ENCODE measurements at places on chromosomes 11 and 22.

- DNase-seq = no peak
Observed at GRCh38 chr11:64436000-64436399, 77.0 kb downstream of the RPS6KA4 start.

DNA sequence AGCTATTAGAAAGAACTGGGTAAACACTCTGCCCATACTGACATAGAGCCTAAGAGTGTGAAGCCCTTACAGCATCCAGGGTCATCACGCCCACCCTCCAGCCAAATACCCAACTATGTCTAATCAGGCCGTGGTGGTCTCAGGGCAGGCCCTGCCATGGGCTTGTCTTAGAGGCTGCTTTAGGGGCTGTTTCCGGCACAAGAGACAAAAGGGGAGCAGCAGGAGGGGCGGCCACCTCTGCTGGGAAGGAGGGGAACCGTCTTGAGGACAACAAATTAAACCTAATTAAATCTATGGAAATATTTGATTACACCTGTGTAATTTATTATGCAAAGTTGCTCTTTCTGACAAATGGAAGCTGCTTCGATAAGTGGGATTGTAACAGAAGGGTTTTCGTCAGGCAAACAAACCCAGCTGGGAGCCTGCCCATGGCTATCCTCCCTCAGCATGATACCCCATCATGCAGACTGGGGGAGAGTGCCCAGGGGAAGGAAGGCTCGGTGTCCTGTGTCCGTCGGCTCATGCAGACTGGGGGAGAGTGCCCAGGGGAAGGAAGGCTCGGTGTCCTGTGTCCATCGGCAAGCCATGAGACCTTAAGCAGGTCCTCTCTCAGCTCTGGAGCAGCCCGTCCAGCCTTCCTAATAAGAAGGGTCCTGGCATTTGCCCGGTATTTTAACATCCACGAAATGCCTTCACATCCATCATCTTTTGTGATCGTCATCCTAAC, 163.6 kb upstream of the B3GAT1 start:
- DNase-seq = no peak

DNA sequence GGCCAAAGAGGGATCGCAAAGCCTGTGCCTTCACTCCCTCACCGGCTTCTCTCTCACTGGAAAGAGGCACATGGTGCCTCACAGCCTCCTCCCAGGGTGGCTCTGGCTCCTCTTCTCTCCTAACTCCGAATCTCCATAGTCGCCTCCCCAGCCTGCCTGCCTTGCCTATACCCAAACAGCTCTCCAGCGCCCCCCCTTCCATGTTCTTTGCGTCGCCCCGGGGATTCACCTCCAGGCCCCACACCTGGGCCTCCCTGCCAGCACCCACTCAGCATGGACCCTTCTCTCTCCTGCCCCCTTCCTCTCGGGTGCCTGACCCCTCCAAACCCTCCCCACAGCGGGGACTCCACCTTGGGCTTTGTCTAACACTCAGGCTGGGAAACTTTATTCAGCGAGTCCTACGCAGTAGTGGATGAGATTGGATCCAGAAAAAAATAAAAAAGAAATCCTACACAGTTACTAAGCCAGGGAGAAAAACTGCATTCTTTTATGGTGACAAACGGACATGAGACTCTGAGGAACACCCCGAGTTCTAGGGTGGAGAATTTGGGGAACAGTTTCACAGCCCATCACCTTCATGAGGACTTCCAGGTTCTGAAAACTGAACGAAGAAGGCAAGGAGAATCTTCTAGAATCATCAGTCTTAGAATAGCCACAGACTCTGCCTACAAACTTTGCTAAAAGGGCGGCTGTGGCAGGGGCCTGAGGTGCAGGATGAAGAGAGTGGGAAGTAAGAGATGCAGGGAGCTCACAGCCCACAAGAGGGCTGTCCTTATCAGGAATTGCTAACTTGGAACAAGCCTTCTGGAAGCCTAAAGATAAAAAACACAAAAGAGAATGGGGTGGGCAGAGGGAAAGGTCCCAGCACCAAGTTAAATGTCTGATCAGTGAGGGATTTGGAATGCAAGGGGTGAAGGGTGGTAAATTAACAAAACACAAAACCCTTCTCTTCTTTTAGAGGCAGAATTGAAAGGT, 5.3 kb downstream of the PPM1F start:
- no peak for DNase-seq

DNA sequence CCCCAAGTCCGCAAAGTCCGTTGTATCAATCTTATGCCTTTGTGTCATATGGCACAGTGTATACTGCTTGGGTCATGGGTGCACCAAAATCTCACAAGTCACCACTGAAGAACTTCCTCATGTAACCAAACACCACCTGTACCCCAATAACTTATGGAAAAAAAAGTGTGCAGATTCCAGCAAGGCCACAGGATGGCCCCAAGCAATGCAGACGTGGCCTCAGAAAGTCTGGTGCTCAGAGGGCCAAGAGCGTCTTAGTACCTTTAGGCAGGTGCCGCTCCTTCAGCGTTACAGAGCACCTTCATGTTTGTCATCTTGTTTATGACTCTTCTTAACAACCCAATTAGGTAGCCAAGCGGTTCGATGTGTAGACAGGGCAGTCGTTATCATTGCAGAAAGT, 65.3 kb downstream of the PRDM11 start:
- no peak for DNase-seq

- DNase-seq = no peak
Observed at GRCh38 chr11:45933846-45934579, 11.6 kb downstream of the LARGE2 start.

DNA sequence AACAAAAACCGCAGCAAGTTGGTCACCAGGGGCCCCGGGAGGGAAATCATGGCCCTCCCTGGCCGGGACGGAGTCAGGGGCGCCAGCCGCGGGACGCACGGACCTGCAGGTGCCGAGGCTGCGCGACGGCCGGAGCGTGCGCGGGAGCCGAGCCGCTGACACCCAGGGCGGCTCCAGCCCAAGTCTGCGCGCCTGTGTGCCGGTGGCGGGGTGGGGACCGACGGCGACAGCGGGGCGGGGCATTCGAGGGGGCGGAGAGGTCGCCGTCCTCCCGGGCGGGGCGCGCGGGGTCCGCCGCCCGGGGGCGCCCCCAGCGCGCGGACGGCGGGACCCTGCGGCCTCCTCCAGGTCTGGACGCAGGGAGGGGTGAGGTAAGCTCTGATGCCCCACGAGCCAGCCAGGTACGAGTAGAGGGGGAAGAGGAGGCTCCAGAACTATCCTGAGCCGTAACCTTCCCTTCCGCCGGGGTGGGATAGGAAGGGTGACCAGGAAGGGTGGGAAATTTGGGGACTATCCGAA, at the start of gene ESAM:
TSS of gene ESAM (minus strand) at position 186 of the 519 bp plus-strand sequence. CDS start at position 50, 136 bp downstream.
- no peak for DNase-seq

GRCh38 chr11:10539339-10539738, 1.6 kb downstream of the RNF141 start:
- no peak for DNase-seq

DNA sequence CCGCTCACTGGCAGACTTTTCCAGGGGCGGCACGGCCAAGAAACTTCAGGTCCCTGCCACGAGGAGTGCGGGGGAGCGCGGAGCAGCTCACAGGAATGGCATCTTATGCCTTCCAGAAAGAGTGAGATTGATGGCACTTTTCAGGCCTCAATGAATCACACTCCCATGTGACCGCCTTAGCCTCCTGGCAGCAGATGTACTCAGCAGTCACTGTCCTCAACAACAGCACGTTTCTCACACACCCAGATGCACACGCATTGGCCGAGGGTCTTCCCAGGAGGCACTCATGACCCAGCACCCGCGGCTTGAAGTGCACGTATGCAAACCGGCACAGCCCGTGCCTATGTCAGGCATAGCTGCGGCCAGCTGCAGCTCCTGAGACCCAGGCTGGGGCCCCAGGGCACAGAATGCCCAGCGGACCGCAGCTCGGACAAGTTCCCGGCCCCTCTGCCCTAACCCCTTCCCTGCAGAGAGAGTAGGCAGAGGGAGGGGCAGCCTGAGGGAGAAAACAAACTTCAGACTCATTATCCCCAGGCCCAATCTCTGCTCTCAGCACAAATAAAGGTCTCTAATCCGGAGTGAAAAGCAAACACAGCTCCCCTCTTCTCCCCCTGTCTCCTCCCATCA, 48.3 kb downstream of the RPUSD4 start:
- no peak for DNase-seq

DNA sequence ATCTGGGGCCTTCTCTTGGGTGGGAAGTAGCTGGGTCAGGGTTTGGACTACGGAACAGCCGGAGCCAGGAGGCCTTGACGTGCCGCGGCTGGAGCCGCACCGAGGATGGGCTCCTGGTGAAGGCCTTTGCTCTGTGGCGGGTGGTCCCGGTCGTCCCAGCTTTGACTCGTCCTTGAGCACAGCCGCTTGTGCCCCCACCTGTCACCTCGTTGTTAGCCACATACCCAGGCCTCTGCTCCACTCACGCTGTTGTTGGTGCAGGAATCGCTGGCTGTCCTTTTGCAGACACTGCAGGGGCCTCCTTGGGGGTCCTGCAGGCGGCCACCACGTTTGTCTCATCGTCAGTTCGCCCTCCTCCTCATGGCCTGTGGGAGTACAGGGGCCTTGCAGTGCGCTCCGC, 17.1 kb downstream of the PHRF1 start:
- no peak for DNase-seq

DNA sequence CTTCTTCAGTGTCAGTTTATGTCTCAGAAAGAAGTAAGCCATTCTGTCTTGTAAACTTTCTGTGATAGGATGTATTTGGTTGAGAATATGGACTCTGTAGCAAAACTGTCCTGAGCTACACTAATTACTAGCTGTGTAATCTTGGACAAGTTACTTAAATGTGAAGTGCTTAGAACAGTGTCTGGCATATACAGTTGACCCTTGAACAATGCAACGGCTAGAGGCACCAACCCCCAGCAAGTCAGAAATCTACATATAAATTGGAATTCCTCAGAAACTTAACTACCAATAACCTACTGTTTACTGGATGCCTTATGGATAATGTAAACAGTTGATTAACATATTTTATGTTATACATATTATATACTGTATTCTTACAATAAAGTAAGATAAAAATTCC, 68.7 kb upstream of the GRK2 start:
- no peak for DNase-seq

DNA sequence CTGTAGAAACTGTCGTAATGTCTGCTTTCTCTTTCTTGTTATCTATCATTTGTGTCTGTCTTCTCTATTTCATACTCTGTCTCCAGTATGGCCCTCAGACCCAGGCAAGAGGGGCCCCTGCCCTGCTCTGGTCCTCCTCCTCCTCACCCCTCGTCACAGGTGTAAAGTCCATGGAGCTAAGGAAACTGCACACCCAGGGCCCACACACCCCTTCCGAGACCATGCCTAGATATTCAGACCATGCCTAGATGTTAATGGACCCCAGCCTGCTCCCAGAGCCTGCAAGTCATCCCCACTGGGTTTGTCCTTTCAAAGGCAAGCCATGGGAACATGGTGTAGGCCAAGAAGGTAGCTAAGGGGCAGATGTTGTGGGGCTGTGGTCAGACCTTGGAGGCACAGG, 24.1 kb upstream of the ANO1 start:
- no peak for DNase-seq

GRCh38 chr11:117871160-117871559, 5.3 kb downstream of the FXYD6 start:
- no peak for DNase-seq

- no peak for DNase-seq
Observed at GRCh38 chr11:60891103-60891741, 15.2 kb downstream of the PRPF19 start.

DNA sequence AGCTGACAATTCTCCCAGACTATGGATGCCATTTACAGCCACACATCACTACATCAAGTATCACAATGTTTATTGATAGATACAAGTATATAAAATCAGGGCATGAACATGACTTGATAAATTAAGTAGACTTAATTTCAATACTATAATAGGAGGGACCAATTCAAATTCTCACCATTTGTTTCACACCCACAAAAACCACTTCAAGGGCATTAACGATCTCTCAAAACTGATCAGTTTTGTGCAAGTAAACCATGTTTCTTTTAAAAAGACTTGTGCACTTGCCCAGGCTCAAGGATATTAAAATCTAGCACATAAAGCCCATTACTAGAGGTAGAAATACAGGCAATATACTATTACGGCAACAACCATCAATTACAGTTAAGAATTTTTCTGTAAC, 11.7 kb downstream of the EIF4G2 start:
- DNase-seq = no peak

GRCh38 chr11:100876815-100877520, 189.9 kb downstream of the ARHGAP42 start:
- no peak for DNase-seq

DNA sequence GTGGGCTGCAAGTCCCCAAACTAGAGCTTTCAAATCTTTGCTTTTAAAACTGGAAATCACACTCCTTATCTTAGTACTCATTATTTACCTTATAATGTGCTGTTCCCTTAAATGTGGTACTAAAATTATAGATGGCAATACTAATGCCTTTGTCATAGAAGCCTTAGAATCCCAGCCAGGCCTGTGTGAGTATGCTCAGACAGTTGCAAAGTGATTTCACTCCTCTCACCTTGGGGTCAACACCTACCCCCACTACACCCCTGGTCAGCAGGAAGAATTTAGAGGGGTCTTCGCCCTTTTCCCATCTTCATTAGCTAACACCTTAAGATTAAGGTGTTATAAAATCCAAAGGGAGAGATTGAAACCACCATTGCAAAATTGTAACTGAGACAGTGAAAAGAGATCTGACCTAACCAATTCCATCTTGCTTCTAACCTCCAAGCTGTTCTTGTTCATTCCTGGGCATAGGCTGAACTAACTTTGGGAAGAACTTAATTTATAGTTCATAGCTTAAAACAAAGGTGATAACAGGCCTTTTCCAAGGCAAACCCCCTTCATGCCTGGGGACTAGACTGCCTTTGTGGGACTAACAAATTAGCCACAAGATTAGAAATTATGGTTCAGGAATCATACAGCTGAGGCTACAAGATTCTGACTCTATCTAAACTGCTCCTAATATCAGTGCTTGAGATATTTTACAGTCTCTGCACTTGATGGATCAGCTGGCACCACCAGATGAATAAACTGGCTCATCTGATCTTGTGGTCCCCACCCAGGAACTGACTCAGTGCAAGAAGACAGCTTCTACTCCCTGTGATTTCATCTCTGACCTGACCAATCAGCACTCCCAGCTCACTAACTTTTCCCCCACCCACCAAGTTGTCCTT, 10.4 kb upstream of the MRPL17 start:
- no peak for DNase-seq

DNA sequence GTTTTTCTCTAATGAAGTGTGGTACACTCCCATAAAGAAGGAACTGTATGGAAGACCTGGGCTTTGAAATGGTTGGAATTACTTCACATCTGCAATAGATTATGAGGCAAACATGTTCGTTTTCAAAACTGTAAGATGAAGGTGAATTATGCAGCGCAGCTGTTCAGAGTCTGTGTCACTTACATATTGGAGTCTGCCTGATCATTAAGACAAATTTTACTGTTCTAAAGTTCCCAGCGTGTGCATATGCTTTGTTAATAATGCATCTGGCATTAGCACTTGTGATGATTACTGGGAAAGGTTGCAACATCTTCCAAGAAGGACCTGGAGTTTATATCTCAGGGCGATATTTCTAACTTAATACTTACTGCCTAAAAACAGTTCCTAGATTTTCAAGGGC, 255.2 kb upstream of the ZC3H12C start:
- DNase-seq = no peak

DNA sequence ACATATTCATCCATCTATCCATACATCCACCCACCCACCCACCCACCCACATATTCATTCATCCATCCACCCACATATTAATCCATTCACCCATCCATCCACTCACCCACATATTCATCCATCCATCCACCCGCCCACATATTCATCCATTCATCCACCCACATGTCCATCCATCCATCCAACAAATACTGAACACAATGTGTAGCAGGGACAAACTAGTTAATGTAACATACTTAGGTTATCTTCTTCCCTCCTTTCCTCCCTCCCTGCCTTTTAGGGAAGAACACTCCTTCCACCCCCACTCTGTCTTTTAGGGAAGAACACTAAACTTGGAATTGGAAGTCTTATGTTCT, 39.4 kb downstream of the MCM5 start:
- no peak for DNase-seq

GRCh38 chr11:9150926-9151325, 59.5 kb upstream of the SCUBE2 start:
- DNase-seq = no peak
